ENCODE measurements at places on chromosomes 4 and X.

DNA sequence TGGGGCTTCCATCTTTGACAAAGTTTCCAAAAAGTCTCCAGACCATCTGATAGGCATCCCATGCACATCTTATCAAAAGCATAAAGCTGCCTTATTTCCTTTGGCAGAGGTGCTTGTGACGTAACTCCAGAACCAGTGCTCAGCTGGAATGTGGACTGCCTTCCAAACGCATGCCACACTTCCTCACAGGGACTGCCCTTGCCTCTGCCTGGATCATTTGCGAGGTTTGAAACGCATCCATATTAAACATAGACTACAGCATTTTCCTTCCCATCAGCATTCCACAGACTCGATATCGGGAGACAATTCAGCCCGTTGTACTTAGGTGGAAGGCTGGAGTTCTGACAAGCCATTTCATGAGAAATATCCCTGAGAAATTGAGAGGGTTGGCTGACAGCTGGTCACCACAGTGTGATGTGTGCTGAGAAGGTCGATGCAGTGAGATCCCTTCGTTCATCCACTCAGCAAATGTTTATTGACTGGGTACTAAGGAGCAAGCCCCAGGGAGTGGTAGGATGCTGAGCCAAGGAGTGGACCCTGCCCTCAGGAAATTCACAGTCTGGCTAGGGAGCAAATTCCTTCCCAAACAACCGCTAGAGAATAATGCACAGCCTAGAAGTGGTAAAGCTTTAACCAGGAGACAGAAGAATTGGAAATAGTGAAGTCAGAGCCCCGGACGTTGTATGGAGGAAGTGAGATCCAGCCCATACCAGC, 376.0 kb downstream of the BCOR start:
- DNase-seq = no peak

DNA sequence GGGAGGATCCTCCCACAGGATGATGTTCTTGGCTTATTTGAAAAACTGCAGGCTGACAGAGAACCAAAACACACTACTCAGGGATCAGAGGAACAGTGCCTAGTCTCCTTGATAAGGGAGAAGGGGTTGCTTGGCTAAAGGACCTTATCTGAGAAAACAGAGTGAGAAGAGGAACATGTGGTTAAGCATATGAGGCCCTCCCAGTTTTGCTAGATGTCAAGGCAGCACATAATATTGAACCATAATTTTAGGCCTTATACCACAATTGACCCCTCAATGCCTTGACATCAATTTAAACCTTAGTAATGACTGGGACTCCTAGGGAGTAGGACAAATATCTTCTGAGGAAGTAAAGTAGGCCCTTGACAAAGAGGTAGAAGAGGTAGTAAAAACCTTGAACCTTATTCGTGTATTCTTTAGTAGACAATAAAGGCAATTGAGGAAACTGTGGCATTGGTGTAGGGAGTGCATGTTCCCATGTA, 79.3 kb downstream of the TEX13C start:
- no peak for DNase-seq

- no peak for DNase-seq
Measured at GRCh38 chr4:42453612-42454011, 56.3 kb downstream of the SHISA3 start.

DNA sequence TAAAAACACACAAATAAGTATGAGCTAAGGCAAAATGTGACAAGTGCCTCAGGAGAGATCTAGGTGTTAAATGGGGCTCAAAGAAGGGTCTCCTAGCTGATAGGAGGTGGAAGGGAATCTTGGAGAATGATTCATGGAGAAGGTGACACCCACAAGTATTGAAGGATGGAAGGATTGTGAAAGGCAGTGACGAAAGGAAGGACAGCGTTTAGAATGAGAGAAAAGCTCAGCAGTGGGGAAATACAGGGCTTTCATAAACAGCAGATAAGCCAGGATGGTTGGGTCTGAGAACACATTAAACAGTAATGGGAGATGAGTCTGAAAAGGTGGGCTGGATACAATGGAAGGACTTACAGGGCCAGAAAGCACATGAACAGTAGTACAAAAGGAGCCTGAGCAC, 11.5 kb downstream of the ANXA5 start:
- DNase-seq = no peak

GRCh38 chrX:136206916-136207315, 44.3 kb downstream of the MAP7D3 start:
- no peak for DNase-seq

- DNase-seq = no peak
Measured at GRCh38 chr4:6693231-6694176, at the start of gene S100P. Gene S100P (plus strand): TSS chr4:6693878. CDS start chr4:6693933, 55 bp downstream.

GRCh38 chr4:111512081-111512783, 633.0 kb upstream of the FAM241A start:
- DNase-seq = no peak

GRCh38 chr4:145716661-145717200, 36.8 kb downstream of the C4orf51 start:
- no peak for DNase-seq

DNA sequence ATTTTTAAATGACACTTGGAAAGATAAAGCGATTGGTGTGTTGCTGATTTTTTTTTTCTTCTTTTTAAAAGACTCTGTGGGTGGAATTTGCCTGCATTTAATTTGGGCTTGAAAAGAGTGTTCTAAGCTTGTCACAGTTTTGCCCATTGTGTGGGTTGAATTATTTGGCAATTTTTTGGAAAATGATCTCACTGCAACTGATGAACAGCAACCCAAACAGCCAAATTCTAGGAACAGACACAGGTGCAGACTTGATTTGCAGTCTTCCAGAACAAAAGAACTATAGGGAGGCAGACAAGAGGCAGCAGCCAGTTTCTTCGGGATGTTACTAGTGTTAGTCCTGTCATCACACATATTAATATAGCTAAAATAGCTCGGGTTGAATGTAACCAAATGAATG, 40.5 kb downstream of the CASP6 start:
- no peak for DNase-seq

- DNase-seq = no peak
Measured at GRCh38 chr4:153209410-153209809, 5.2 kb downstream of the TRIM2 start.

- DNase-seq = no peak
Measured at GRCh38 chr4:135325264-135325663, 1123.7 kb upstream of the PABPC4L start.

DNA sequence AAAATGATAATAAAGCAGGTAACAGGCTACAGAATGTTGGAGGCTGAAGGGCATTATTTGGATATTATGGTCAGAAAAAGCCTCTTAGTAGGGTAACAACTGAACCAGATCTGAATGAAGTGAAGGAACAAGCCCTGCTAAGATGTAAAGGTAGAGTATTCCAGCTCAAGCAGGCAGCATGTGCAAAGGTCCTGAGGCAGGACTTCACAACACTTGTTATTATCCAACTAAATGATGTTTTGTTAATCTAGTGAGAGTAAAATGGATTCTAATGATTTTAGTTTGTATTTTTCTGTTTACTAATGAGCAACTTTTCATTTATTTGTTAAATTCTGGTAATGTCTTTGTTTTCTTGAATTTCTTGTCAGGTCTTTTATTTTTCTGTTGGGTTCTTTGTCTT, 35.7 kb downstream of the RAB33B start:
- no peak for DNase-seq

DNA sequence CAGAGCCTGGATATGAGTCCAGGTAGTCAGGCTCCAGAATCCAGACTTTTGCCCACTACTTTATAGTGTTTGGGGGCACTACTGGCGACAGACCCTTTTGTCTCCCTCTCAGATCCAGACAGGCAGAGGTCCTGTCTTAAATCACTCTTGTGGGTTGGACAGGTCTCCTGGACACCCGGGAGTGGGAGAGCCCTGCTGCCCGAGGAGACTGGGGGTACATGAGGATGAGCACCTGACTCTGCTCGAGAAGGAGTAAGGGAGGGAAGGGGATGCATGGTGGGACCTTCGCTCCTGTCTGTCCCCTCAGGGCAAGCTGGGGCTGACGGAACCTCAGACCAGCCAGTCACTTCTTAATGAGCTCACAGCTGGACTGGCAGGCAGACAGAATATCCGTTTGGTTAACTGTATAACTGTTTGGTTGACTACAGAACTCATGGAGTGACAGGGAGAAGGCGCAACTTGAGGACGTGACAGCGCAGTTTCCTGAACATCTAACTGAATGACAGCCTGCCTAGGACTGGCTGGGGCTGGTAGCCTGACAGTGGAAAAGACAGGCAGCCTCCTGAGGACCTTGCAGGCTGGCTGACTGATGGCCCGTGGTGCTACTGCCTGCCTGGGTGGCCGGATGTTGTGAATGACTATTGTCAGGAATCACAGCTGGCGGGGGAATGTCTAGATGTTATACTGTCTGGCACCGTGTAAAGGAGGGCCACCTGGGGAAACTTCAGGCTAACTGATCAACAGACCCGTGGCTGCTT, 1.6 kb upstream of the SUV39H1 start:
- DNase-seq = no peak

DNA sequence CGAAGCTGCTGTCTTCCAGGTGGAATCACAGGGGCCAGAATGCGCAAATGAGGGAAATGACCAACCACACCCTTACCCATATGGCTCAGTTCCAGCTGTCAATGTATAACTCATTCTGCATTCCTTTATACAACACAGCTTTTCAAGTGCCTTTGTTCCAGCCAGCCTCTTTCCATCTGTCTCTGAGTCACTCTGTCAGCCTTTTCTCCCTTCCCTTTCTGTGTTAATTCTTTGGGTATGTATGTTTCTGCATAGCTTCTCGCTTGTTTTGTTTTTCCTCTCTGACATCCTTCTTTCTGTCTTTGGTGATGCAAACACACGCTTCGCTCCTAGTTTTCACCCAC, 54.5 kb downstream of the RS1 start:
- DNase-seq = no peak

GRCh38 chr4:152894673-152895072, 41.5 kb upstream of the FHDC1 start:
- DNase-seq = no peak

GRCh38 chr4:107115185-107115847, 79.2 kb upstream of the DKK2 start:
- DNase-seq = no peak

DNA sequence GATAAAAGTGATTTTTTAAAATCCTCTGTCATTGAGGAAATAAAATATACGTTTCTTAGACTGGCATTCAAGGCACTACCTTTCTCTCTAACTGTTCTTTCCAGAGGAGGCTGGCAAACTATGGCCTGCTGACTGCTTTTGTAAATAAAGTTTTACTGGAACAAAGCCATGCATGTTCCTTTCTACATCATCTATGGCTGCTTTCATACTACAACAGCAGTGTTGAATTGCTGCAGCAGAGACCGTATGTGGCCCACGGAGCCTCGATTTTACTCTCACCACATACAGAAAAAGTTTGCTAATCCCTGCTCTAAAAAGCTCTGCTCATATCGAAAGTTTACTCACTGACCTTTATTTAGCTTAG, 20.2 kb downstream of the SETD7 start:
- no peak for DNase-seq

DNA sequence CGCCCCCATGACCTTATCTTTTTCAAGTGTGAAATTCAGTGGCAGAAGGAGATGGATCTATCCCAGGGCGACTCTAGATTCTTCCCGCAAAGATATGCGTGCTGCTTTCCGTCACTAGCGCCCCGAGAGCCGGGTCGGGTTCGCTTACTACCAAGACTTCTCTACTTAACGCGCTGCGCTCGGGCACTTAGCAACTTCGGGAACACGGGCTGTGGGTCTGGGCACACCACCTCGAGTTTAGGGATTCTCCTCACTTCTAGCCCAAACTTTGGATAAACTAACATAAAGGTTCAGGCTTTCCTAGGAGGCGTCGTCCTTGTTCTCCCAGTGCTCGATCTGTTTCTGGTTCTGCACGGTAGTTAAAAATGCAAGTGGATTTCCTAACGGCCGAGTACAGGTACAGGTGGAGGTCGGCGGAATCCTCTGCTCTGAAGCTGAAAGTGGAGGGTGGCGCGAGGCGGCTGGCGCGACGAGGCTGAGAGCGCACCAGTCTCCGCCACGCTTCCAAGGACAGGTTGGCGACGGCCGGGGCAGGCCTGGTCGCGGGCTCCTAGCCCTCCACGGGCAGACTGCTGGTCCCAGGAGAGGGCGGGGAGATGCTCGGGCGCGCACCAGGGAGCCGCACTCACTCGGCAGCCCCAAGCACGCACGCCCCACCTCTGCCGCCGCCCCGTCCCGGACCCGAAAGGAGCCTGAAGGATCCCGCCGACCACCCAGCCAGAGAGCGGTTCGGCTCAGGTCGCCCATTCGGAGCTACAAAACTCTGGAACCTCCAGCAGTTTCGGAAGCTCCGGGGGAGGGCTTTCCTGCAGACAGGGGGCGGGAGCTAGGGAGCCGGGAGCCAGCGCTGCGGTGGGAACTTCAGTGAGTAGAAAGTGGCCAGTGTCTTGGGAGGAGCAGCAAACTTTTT, 100.8 kb upstream of the TENM3 start:
- DNase-seq = peak; percentile 78

GRCh38 chrX:72312311-72312940, 6.7 kb upstream of the CITED1 start:
- DNase-seq = no peak

- DNase-seq = no peak
Measured at GRCh38 chrX:6163721-6164120, 64.9 kb downstream of the NLGN4X start.

- DNase-seq = no peak
Measured at GRCh38 chr4:159229164-159229563, 126.3 kb downstream of the RAPGEF2 start.

DNA sequence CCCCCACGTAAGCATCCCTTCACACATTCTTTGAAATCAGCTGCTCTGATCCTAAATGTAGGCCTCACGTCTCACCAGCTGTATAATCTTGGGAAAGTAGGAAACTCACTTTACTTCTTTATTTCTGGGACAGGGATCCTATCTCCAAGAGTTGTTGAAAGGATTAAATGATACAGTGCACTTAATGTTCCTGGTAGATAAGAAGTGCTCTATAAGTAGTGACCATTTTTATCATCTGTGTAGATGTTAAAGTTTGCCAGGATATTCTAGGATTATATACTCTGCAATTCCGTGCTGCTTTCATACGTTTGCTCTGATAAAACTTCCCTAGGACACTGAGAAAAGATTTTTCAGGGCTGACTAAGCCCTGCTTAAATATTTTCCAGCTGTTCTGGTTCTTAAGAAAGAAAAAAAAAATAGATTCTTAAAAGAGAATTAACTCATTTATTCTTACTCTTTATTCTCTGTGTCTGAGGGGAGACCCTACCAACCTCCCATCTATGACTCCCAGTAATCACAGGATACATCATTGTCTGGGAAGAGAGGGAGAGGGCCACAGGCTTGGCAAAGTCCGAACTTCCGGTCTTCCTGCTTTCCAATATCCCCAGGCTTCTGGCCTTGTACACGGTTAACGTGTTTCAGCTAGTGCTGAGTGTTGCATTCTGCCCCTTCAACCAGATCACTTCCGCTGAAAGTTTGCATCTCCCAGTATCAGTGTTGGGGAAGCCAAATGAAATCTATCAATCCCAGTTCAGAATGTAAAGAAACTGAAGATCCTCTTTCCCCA, 269.2 kb downstream of the TRIML1 start:
- no peak for DNase-seq

- no peak for DNase-seq
Measured at GRCh38 chrX:109842611-109843010, 109.6 kb upstream of the ACSL4 start.

DNA sequence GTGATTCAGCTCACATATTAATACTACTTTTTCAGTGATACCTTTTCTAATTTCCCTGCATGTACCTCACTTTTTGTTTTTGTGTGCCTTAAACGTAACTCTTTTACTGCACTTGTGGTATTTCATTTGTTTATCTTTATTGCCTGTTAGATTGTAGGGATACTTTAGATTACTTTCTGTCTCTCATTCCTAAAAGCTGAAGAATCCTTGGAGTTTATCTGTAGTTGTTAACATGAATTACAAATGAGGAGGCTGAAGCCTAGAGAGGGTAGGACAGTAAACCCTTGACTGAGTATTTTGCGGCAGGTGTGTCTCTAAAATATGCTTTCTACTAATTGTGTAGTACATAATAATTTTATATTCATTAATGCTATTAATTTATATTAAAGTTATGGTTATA, 34.9 kb downstream of the BMP2K start:
- no peak for DNase-seq
